ENCODE measurements at places on chromosomes 5 and 9.

- DNase-seq = no peak
Measured at GRCh38 chr9:135040892-135041291, 46.6 kb upstream of the OLFM1 start.

GRCh38 chr5:95859661-95860060 lies 37.1 kb upstream of the GLRX start:
- no peak for DNase-seq

DNA sequence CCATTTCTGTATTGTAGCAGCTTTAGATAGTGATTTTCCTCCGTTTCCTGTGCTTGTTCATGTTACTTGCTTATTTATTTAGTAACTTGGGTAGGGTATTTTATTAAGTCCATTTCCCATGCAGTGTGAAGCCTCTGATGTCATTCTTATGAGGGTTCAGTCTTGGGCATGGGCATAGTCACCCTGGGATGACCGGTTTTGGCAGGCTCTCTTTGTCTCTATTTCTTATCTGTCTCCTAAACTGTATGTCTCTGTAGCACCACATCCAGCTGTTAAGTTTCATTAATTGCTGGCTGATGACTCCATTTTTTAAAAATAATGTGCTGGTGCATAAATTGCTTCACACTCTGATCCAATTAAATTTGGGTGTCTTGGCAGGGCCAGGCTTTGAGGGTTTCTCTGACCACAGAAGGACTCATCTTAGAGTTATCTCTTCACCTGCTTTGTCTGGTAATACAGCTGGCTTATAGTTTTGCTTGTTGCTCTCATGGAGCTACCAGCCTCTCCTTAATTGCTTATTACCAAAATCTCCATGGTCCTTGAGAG lies 173.3 kb upstream of the VLDLR start:
- DNase-seq = no peak

DNA sequence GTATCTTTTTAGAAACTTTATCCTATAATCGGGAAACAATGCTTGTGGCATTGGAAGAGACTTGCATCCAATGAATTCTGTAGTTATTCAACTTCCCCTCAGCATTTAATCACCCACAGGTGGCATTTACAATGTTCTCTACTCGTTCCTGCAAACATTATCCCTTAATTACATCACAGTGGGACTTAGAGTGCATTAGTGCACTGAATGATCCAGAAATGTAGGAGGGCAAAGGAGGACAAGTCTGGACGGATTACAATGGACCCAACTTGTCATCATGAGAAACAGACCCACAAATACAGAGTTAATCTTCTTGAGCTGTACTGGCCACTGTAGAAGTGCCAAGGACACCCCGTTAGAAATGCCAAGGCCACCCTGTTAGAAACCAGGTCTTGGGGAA lies 129.1 kb downstream of the DOCK8 start:
- DNase-seq = no peak

DNA sequence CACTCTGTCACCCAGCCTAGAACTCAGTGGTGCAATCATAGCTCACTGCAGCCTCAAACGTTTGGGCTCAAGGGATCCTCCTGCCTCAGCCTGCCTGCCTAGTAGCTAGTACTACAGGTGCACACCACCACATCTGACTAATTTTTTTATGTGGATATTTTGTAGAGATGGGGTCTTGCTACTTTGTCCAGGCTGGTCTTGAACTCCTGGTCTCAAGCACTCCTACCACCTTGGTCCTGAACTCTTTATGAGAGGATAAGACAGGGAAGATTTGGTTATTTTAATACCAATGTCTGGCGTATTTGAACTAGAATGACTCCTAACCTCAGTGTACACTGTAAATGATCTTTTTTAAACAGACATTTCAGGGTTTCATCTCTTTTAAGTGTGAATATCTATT lies 9.0 kb downstream of the GPR107 start:
- DNase-seq = no peak

GRCh38 chr5:51378448-51379330 lies 4.6 kb upstream of the ISL1 start:
- no peak for DNase-seq

DNA sequence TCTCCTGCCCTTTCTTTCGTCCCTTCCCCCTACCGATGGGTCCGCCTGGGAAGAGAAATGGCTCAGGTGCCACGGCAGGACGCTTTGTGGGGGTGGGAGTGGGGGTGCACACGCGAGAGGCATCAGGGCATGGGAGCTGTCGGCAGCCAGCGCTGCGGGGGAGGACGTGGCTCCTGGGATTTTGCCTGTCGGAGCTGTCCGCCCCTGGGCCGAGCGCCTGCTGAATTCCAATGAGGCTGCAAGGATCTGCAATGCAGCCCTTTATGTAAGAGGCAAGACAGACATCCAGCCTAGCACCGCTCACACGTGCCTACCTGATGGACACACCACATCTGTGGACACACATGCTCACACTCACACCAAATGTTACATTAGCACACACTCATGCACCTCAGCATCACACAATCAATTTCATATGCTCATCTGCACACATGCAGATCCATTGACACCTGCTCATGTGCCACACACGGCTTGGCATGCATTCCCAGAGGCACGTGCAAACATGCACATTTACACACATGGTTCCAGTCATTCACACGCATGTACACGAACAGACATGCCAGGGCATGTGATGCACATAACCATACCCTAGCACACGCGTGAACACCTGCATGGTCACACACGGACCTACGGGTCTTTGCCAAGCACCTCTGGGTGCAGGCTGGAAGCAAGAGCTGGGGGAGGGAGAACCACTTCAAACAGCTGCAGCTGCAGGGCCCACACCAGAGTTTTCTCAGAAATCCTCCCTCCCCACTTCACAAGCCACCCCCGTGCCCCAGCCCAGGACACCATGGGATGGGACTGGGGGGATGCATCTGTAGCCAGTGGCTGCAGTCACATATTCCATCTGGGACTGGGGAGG lies 1.4 kb downstream of the GRIN1 start:
- DNase-seq = no peak

- no peak for DNase-seq
Measured at GRCh38 chr5:127577458-127577857, 60.0 kb downstream of the PRRC1 start.

- no peak for DNase-seq
Measured at GRCh38 chr5:179273073-179273435, 72.2 kb downstream of the ADAMTS2 start.

DNA sequence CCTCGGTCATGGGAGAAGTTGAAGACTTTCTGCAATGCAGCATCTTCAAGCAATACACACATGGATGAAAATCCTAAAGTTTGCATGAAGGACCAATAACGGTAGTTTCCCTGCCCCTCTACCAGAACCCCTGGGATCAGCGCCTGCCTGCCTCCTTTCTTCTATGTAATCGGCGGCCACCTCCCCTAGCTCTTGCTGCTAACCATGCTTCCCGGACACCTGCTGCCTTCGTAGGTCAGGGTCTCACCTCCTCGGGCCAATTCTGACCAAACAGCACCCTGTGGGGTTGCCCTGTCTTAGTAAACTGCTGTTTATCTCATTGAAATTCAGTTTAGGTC lies 388 bp upstream of the MED10 start:
- no peak for DNase-seq

- no peak for DNase-seq
Measured at GRCh38 chr9:130535818-130536521, 43.4 kb upstream of the FUBP3 start.

DNA sequence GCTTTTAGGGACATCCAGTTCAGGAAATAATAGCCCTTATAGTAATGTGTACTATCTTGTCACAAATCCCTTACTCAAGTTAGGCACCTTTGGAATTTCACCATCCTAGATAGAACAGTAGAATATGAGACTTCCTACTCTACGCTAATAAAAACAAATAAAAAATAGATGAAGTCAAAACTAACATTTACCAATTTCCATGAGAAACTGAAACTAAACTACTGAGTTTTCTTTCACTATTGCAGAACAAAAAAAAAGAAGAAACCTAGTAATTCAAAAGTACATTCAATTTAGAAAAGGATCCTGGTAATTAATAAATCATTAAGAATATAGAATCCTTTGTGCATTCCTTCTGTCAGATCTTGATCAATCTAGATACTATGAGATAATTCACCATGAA lies 14.0 kb downstream of the STARD4 start:
- DNase-seq = no peak

- DNase-seq = no peak
Measured at GRCh38 chr9:123453076-123453667, 97.2 kb downstream of the CRB2 start.

DNA sequence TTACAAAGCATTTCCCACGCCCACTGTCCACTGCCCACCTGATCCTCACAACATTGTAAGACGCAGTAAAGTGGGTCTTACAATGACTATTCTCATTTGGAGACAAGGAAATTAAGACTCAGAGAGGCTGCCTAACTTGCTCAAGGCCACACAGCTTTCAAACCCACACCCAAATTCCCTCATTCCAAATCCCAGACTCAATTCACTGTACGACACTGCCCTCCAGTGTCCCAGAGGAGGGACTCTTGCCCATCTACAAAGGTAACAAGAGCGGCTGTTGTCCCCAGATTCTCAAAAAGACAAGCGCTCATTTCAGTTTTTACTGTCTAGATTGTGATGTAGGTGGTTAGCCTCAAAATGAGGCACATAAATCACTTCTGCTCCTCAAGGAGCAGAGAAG lies 184.6 kb downstream of the ACTL7B start:
- DNase-seq = no peak

GRCh38 chr5:108579236-108579635 lies 168.5 kb upstream of the FER start:
- no peak for DNase-seq

GRCh38 chr5:157819502-157820115 lies 39.3 kb downstream of the CLINT1 start:
- DNase-seq = no peak

GRCh38 chr5:87791869-87792268 lies 379.1 kb upstream of the CCNH start:
- DNase-seq = no peak

DNA sequence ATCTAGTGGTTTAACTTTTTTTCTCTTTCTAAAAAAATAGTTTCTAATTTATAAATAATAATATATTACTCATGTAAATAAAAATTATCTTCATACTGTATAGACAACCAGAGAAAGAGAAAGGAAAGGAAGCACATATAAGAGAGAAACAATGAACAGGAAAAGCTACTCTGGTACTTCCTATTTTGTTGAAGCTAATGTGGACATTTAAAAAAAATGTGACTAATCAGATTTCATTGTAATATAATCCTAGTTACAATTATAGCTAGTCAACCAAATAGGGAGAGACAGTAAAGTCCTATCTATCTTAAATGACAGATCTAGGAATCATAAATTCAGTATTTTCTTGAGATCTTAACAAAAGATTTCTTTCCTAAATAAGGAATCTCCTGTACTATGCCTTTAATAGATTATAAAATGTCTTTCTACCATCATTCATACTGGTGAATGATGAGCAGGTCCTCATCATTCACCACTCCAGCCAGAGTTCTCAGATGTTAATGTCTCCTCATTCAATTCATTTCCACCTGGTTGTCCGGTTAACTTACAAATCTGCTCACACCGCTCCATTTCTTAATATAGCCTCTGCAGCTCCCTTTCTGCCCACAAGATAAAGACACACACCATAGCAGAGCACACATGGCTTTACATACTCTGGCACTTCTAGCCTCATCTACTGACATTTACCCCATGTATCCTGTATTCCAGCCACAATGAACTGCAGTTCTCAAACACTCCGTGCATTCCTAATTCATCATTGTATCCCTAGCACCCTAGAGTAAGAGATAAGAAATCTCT lies 30.9 kb downstream of the ZFR start:
- DNase-seq = no peak

DNA sequence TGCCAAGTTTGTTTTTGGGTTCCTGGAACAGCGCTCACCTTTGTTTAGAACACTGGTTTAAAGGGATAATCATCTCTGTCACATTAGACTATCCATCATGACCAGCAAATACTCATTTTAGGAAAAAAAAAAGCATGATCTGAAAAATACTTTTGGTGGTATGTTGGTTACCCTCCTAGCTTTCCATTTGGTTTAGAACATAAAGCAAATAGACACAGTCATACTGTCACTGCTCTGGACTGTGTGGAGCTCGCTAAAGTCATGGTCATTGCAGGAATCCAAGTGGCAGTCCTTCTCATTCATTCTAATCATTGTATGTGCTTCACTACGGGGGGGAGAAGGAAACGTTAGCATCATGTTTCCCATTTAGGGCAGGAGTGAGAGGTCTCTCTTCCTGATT lies 83.5 kb downstream of the PIK3R1 start:
- DNase-seq = no peak

- no peak for DNase-seq
Measured at GRCh38 chr9:88750832-88751360, 215.9 kb downstream of the NXNL2 start.

GRCh38 chr9:121823451-121824169 lies 172.2 kb downstream of the DAB2IP start:
- no peak for DNase-seq

- no peak for DNase-seq
Measured at GRCh38 chr9:124770359-124771020, 621 bp downstream of the NR6A1 start.

DNA sequence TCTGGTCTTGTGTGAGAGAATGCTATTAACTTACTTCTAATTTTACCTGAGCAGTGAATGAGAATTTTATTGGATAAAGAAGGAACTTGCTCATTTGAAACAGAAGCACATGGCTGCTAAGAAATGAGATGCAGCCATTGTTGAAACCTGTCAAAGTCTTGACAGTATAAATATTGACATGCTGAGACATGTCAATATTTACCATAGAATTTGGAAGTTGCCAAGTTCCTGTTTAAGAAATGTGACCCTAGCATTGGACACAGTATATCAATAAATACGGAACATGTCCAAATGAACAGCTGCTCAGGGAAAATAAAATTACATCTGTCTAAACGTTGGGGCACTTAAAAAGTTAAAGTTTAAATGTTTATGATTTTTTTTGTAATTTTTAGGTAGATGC lies 7.8 kb downstream of the XRCC4 start:
- DNase-seq = no peak

GRCh38 chr9:127793093-127793708 lies 7.4 kb downstream of the CDK9 start:
- DNase-seq = no peak

DNA sequence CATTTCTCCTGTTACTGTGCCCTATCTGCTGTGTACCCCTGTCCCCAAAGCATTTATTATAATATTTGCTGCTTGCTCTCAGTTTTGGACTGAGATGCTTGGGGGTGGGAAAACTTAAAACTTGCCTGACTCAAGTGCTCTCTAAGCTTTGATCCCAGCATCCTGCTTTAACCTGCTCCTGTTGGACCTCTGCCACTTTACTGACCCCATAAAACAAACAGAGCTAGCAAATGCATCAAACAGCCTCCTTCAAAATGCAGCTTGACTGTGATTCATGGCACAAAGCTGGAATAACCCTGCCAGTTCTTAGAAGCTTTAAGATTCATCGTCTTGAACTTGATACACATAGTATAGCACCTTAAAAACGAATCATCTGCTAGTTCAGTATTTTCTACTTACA lies 212.5 kb downstream of the DEPDC1B start:
- DNase-seq = no peak

GRCh38 chr9:19922476-19923118 lies 133.8 kb upstream of the SLC24A2 start:
- DNase-seq = no peak

- no peak for DNase-seq
Measured at GRCh38 chr5:13708906-13709305, 235.6 kb downstream of the DNAH5 start.
